Myocyte (in vitro differentiated cells): ENCODE measurements at places on chromosomes 16 and 17.

GRCh38 chr17:801660-802059 is 19.5 kb downstream of the MRM3 start:
- peak; percentile 8 for DNase-seq

- DNase-seq: no peak
Observed at GRCh38 chr16:8886593-8887430, 4.7 kb downstream of the LITAFD start.

- DNase-seq: no peak
Observed at GRCh38 chr17:65698381-65699061, 137.1 kb upstream of the AXIN2 start.

DNA sequence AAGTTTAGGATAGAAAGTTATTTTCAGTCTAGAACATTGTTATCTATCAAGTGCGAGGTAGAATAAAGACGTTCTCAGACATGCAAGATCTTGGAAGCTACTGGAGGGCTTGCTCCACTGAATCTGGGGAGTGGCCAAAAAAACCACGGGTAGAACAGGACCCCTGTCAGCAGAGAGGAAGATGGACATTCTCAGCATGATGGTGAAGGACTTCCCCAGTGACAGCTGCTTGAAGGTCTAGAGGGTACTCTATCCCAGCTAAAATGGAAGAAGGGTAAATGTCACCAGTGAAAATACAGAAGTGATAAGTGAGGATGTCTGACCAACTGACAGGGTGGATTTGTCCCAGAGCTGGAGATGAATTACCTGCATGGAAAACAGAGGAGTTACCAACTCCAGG is 10.1 kb downstream of the TNFRSF13B start:
- no peak for DNase-seq

DNA sequence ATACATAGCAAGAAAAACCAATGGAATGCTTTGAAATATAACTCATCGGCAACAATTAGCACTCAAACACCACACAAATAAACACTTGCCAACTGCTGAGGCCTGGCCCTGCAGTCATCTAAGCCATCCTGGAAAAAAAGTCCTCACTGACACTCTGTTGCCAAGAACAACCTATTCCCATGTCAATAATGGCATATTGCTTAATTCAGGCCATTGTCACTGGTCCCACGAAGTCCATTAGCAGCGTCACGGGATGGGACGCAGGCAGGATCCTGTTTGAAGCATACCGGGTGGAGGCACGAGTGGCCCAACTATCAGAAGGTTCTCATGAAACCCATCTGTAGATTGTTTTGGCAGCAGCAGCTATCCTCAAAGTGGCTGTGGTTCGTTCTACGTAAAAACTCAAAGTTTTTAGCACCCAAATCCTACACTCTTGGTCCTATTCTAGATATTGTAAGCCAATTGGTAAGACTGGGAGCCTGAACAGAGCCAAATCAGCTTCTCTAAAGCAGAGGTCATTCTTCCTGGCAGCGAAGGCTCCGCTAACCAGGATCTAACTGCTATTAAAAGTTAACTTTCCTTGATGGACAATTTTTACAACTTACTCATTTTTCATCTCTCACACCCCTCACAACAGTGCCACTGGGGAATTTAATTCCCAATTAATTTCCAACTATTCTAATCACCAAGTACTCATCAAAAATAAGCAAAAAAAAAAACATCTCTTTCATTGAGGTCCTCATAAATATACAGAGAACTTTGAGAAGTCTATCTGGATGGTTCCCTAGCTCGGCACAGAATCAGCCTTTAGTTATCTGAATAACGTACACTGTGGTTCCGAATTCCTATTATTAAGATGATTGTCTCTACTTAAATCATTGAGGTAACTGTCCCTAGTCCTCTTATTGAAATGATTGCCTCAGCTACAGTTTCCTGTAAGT is 91.5 kb downstream of the ZFHX3 start:
- no peak for DNase-seq

DNA sequence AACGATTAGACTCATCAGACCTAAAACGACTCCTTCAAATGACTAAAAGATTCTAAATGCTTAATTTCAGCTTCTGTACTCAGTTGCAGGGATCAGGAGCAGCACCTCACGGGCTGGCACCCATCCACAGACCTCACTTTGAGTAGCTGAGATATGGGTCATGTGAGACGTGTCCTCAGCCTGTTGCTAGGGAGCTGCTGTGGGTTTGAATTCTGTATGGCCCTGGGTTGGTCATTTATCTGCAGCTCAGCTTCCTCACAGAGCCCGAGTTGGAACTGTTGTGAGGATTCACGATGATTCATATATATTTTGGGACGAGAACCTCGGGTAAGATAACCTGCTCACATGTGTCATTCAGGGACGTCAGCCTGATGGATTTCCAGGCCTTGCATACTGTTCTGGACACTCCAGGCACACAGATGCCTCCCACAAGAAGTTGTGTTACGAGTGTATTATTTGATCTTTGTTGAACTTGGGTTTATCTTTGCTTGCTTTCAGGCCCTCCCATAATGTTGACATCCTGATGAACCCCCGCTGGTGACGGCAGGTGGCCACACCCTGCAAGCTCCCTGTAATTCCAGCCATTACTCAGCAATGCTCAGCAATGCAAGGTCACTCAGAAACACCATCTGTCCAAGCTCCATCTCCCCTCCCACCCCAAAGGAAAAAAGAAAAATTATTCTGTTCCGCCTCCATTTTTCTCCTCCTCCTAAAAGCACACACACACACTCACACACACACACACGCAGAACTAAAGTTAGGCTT is 137.6 kb downstream of the RBFOX3 start:
- no peak for DNase-seq

GRCh38 chr16:50384500-50385135 is 15.8 kb upstream of the BRD7 start:
- DNase-seq: no peak

DNA sequence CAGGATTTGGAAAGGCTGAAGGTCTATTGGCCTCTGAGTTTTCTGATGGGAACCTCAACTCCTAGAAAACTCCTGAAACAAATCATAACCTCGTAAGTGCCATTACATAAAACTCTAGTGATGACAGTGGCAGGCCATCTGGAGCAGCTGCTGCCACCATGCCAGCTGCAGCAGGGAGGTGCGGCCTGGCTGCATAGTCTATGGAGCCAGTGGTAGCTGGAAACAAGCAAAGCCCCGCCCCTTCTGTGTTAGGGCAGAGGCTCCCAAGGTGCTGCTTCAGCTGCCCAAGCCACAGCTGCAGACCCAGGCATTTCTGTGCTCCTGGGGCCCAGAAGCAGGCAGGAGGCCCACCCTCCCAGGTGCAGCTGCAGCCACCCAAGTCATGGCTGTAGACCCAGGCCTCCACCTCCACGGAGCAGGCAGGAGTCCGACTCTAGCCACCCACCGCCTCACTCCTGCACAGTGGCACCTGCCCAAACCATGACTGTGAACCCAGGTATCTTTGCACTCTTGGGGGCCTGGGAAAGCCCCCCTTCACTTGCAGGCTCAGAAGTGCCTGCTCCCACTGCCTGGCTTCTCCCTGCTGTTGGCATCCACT is 254.1 kb upstream of the KCNJ16 start:
- DNase-seq: peak; percentile 81

DNA sequence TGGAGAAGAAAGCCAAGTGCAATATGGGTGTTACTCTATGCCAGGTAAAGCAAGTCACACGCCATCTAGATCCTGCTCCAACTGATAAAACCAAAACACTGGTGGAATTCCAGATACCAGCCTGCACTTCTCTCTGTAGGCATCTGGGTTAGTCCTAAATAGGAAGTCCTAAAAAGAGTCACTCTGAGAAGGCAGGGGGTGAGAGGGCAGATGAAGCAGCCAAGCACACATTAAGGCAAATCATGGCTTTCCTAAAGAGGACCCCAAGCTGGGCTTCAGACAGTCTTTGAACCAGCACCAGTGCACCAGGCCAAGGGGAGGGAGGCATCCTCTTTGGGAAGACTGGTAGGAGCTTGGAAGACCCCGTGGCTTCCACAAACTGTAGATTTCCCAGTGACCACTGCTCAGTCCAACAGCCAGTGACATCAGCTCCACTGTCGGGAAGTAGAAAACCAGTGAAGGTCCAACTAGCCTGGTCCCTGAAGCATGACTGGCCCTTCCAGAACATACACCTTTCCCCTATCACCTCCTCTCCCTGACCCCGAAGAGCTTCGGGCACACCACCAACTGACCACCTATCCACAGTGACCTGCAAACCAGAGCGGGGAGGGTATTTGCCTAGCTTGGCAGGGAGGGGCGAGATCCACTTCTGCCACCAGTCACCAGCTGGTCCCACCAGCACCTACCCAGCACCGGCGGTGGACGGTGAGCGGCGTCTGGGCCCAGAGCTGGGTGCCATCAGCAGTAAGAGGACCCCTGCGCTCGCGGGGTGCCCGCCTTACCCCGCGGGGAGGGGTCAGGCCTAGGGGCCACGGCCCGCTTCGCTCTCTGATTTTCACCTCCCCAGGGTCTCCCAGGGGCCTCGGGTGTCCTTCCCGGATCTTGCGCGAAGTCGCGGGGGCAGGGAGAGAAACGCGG is 1.0 kb downstream of the LITAF start:
- DNase-seq: no peak

DNA sequence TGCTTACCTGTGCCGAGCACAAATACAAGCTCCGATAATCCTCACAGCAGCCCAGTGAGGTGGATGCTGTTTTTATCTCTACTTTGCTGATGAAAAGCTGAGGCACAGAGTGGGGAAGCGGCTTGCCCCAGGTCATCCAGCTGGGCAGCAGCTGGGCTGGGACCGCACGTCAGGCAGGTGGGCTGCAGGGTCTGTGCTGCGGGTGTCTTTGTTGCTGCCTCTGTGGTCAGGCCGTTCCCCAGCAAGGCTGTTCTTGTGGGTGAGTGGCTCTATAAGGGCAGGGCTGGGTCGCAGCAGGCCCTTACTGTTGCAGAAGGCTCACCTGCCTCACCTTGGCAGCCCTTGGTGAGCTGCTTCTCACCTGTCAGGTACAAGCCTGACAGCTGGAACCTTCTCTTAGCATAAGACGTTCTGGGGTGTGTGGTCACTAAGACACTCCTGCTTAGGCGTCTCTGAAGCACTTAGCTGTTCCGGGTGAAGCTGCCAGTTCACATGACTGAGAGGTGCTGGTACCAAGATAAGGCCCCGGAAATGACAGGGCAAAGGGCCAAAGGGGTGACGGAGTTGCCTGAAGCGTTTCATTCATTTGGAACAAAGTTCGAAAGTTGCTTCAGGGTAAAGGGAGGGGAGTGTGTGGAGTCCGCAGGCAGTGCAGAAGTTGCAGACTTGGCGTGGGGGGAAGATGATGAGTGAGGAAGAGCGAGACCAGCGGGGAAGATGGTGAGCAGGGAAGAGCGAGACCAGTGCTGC is 17.4 kb downstream of the IRF8 start:
- no peak for DNase-seq

- DNase-seq: no peak
Observed at GRCh38 chr16:57001026-57001679, 11.8 kb downstream of the NLRC5 start.

DNA sequence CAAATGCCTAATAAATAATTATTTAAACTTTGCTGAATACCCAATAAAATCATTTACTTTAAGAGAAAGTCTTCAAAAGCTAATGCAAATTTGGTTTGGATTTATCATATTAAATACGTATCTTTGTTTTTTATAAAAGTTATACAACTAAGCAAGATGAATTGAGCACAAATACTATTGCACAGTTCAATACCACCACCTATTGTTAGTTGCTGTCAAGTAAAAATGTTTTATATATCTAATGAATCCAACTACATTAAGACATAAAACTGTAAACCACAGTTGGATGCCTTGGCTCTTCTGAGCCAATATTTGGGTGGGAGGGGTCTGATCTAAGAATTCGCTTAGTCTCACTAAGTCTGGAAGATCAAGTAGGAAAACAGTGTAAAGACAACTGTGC is 7.7 kb downstream of the FBXL20 start:
- peak; percentile 11 for DNase-seq

DNA sequence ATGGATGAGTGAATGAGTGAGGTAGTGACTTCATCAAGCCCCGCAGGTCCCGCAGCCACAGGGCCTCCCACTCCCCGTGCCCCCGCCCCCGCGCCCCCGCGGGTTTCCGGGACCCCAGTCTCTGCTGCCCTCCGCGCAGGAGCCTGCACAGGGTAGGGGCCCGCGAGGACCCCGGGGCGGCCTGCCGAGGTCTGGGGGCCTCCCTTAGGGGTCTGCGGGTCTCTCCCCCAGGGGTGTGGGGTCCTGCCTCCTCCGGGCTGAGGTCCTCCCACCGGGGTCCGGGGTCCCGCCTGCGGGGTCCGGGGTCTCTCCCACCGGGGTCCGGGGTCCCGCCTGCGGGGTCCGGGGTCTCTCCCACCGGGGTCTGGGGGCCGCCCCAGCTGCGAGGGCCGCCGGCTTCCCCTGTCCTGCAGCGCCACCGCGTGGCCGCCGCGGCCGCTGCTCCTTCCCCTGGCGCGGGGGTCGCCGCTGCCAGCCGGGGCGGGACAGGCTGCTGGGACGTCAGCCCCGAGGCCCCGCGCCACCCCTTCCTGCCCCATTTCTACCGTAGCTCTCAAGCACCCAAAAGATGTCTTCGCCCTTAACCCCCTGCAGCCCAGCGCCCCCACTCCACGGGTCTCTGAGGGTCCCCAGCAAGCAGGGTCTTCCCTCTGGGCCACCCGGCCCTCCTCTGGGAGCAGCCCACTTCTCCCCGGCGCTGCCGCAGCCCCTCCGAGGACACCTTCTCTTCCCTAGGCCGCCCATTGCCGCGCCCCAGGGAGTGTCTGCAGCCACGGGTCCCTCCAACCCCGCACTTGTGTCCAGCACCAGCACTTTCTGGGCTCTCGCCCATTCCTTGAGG is 10.4 kb upstream of the CHMP6 start:
- DNase-seq: no peak

DNA sequence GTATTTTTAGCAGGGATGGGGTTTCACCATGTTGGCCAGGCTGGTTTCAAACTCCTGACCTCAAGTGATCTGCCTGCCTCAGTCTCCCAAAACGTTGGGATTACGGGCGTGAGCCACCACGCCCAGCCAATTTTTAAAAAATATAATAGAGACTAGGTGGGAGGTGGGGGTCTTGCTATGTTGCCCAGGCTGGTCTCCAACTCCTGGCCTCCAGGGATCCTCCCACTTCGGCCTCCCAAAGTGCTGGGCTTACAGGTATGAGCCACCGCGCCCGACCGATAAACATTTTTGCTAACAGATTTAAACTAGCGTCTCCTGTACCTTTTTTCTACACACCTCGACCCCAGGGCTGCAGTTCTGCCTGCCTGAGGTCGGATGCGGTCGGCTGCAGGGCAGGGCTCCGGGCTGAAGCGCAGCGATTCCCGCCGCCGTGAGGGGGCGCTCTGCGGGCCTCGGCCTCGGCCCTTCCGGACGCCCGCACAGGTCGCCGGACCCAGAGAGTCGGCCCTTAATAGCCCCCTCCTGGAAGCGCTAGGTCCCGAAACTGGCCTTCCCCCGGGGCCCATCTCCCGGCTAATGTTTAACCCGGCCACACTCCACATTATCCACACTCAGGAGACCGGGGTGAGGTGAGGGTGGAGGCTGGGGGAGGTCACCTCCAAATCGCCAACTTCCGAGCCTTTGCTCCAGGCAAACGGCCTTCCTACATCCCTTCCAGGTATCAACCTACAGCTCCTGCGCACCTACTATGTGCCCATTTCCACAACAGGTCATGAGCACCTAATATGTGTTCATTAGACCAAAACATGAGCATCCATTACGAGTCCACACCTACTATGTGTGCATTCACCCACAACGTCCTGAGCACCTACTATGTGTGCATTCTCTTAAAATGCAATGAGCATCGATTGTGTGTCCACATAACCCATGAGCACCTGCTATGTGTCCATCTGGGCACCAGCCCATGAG is 2.0 kb upstream of the GLIS2 start:
- DNase-seq: peak; percentile 35
